ENCODE measurements at places on chromosomes 5 and 9.
A peak's percentile ranks its signal among the peaks of the same experiment; 100 is the strongest.

GRCh38 chr5:123700624-123701287, 188.8 kb downstream of the CSNK1G3 start:
- DNase-seq: no peak

DNA sequence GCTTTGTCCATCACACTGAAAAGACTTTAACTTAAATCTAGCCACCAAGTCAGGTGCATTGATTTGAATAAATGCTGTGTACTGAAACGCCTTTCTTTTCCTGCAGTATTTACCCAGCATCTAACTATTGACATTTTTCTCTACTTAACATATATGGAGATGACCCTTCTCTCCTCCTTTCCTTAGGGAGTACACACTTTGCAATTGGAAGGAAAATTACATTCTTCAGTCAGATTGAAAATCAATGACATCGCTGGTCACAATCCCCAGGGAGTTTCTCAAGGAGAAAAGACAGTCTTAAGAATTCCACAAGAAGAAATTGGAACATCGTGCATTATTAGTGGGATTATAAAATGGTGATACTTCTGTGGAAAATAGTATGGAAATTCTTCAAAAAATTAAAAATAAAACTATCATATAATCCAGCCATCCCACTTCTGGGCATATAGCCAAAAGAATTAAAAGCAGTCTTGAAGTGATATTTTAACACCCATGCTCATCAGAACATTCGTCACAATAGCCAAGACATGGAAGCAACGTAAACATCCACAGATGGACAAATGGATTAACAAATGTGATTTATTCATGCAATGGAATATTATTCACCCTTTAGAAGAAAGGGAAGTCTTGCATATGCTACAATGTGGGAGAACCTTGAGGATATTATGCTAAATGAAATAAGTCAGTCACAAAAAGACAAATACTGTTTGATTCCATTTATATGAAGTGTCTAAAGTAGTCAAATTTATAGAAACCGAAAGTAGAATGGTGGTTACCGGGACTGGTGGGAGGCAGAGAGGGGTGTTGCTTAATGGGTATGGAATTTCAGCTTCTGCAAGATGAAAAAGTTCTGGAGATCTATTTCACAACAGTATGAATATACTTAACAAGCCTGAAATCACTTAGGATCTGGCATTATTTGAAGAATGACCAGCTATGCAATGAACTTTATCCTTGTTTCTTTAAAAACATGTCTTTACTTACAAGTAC, 14.3 kb upstream of the FREM1 start:
- DNase-seq: no peak

DNA sequence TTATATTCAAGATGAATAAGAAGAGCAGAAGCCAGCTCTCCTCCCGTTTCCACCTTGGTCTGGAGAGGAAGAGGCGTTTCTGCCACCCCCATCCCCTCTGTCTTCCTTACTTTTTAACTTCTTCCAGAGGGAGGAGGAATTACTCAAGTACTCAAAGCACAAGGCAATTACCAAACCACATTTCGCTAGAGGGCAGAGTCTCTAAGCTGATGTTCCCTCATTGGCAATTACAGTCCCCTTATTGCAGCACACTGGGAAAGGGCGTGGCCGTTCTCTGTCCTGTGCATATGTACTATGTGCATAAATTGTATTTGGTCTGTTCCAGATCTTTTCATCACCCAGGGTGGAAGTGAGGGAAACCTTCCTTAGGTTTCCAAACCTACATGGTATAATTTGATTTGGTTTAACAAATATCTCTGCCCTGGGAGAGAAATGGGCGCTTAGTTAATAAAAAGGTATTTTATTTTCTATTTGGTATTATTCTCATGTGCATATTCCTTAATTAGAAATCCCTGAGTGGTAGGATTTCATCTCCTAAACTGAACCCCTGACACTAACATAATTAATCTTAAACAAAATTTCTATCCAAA, 29.8 kb upstream of the ALDOB start:
- DNase-seq: no peak

DNA sequence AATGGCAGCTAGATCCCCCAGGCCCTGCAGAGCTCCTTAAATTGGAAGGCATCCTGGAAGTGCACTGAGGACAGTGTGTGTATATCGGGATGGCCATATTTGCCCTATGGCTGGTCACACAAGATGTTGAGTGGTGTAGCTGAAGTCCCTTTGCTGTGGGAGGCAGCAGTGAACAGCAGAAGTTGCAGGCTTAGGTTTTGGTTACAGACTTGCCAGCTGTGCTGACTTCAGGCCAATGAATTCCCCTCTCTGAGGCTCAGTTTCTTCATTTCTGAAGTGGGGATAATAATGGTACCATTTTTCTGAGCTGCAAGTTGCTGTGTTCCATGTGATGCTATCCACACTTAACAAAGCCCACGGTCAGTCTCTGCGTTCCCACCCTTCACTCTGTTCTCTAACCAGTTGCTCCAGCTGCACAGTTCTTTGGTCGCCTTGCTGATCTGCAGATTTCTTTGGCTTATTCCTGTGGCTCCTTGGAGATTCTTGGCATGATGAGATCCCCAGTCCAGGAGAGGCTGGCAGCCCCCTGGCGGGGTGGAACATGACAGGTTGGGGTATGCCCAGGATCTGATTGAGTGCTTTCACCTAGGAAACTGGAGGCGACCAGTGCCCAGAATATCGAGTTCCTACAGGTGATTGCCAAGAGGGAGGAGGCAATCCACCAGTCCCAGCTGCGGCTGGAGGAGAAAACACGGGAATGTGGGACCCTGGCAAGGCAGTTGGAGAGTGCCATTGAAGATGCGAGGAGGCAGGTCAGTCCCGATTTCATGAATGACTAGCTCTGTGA, 6.5 kb upstream of the GLE1 start:
- DNase-seq: no peak

GRCh38 chr9:111839387-111839786, 44.6 kb upstream of the SHOC1 start:
- no peak for DNase-seq

DNA sequence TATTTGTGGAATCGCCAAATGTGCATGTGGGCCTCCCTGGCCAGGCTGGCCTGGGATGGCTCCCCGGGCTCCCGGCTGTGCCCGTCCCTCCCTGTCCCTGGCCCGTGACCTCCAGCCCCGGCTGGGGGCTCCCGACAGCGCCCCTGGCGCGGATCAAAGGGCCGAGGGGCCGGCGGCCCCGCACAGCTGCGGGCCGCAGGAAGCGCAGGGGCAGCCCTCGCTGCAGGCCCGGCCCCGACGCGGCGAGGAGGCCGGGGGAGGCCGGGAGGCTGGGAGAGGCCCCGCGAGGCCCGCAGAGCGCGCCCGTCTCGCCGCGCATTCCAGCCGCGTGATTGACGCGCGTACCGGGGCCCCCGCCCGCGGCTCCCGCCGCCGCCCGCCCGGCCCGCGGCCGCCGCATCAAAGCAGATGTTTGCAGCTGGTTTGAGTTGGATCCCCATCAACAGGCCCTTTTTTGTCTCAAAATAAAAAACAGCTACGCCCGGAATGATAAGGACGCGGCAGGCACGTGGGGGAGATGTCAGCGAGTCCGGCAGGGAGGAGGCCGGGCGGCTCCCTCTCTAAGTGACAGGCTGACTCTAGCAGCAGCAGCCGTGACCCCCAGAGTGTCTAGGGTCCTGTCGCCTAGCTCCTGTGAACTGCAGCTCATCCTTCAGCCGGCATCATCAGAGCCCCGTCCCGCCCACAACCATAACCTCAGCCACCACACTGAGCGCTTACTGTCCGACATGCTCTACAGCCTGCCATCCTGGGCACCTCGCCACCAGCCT, 69.4 kb downstream of the LMX1B start:
- no peak for DNase-seq

DNA sequence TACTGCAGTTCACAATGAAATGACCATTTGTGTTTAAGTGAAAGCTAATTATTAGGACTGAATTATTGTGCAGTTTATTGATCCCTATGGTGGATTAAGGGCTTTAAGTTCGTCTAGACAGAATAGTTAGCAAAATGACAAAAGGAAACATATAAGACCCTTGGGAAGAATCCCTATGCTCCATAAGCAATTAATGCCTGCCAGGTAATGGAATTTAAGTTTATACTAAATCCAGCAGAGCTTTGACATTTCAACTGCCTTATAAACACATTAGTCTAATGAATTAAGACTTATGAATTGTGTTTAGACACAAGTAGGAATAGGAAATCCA, 640.0 kb upstream of the ARRDC3 start:
- DNase-seq: no peak

DNA sequence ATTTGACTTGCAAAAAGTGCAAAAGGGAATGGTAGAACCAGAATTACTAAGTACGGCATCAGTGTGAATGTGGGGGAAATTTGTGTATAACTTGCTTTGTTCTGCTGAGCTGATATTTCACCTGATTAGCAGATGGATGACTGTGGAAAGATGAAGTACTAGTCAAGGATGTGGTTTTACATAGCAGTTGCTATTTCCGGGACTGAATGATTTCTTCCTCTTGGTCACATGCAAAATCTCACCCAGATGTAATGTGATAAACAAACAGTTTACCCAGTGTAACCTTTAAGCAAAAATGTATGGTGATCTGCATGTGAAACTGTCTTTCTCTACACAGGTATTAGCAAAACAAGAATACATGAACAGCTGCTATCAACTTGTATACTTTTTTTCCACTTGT, 46.1 kb downstream of the DCP2 start:
- peak; percentile 79 for DNase-seq

- DNase-seq: no peak
These were observed 60.8 kb upstream of the PTGER4 start for GRCh38 chr5:40618926-40619325.

DNA sequence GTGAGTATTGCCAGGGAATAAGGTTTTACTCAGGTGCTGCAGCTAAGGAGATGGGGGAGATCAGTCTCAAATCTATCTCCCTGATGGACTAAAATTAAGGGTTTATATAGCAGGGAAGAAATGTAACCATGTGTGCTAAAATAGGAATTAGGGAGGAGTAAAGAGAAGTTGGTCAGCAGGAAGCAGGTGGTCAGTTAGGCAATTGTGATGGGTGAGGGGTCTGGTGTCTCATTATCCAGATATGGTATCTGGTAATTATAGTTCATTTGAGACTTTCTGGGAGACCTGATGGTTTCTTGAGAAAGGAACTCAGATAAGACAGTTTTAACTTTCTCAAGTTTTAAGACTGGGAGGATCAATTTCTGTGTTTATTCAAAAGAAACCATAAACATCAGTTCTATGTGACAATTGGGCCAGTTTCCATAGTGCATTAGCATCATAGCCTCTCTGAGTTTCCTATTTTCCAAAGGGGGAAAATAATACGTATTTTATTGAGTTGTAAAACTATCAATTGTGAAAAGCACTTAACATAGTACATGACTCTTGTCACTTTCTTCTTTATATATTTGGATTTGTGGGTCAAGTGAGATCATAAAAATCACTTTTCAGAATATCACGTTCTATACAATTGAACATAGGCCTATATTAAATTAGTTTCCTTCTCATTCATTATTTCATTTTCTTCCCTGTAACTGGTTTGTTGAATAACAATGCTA, 115.9 kb downstream of the ZSWIM6 start:
- DNase-seq: no peak

- no peak for DNase-seq
These were observed 514.2 kb upstream of the TLE4 start for GRCh38 chr9:79057576-79057975.

DNA sequence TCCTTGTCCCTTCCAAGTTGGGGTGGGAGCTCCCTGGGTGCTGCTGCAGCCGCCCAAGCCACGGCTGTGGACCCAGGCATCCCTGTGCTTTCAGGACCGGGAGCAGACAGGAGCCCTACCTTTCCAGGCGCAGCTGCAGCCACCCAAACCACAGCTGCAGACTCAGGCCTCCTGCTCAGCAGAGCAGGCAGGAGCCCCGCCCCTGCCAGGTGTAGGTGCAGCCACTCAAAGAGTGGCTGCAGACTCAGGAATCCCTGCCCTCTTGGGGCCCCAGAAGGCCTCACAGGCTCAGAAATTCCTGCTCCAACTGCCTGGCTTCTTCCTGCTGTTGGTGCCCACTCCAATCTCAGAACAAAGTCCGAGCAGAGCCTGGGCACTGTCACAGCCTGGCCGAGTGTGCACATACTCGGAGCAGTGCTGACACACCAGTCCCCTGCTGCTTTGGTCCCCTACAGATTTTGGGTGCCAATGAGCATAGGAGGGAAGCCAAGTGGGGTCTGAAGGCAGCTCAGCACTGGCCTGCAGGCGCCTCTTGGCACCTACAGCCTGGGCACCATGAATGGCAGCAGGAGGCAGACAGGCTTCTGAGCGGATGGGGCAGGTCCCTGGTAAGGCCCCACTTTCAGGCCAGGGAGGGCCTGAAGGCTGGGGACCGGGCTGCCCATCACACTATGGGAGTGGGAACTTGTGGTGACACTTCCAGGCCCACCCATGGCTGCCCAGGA, 6.0 kb upstream of the TESK1 start:
- DNase-seq: no peak

All from central memory CD4-positive, alpha-beta T cell (primary cell).